ENCODE measurements at places on chromosomes 16 and 17.

- no peak for DNase-seq
Observed at GRCh38 chr17:5238333-5238732, 3.7 kb upstream of the SCIMP start.

DNA sequence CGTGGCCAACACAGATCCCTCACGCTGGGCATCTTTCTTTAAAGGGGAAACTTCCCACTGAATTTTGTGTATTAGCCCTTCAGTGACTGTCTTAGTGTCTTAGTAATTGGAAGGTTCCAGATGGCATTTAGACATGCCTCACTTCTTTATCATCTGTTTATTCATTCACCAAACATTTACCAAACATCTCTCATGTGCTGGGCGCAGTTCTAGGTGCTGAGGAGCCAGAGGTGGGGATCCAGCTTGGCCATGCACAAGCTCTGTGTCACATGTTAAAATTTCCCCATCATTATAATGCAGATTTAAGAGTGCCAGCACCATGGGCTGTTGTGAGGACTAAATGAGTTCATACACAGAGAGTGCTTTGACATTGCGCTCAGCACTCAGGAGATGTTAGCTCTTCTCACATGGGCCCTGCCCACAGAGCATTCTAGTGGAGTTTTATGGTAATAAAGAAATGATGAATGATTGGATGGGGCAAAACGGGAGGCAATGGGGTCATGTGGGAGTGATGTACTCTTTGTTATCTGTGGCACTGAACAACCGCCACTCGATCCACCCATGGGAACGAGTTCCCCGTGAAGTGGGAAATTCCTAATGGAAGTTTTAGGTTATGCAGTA, 119.7 kb downstream of the SNX29 start:
- no peak for DNase-seq

- peak; percentile 12 for DNase-seq
Observed at GRCh38 chr17:72116661-72117521, 3.9 kb upstream of the SOX9 start.

DNA sequence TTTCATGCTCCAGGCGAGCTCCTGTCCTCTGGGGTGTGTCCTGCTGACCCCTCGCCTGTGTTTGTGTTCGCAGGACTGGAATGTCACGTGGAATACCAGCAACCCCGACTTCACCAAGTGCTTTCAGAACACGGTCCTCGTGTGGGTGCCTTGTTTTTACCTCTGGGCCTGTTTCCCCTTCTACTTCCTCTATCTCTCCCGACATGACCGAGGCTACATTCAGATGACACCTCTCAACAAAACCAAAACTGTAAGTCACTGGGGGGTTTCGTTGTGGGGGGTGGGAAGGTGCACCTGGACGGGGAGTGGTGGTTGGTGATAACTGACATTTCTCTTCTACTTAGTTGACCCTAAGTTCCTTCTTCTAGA, 58.3 kb downstream of the ABCC1 start:
- no peak for DNase-seq

DNA sequence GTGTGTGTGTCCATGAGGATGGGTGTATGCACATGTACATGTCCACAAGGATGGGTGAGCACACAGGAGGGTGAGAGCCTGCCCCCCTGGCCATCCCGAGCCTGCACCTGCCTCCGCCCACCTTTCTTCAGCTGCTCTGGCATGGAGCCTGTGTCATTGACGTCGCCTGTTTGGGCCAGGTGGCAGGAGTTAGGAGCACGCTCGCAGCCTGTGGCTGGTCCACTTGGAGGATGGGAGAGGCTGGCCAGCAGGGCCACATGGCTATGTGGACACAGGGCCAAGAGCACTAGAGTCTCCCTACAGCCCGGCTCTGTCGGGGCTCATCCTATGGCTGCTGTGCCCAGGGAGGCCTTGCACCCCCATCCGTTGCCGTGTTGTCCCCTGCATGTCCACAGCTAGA, 21.4 kb downstream of the BAHCC1 start:
- DNase-seq = no peak

GRCh38 chr16:4087099-4087885, 28.9 kb downstream of the ADCY9 start:
- no peak for DNase-seq

- no peak for DNase-seq
Observed at GRCh38 chr17:80970762-80971703, 20.6 kb upstream of the CHMP6 start.

DNA sequence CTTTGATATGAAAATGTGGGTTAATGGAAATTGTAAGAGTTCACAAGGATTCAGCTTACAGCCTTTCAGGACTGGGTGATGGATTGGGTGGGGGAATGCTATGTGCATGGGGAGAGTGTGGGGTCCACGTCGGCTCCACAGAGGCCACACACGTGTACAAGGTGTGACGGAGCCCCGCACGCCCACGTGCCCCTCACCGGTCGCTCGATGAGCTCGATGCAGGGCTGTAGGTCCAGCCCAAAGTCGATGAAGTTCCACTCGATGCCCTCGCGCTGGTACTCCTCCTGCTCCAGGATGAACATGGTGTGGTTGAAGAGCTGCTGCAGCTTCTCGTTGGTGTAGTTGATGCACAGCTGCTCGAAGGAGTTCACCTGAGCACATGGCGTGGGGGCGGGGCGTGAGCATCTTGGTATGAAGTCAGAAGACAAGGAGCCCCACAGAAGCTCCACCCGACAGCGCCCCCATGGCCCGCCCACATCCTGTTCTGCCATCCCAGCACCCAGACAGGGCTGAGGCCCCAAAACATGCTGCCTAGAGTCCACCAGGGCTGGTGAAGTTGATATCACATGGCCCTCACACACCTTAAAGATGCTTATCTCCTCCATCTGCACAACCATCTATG, 99.1 kb downstream of the MYH11 start:
- DNase-seq = peak; percentile 24

- no peak for DNase-seq
Observed at GRCh38 chr17:74251569-74251968, 22.5 kb upstream of the DNAI2 start.

GRCh38 chr16:13909872-13910303, 10.1 kb upstream of the ERCC4 start:
- DNase-seq = no peak

DNA sequence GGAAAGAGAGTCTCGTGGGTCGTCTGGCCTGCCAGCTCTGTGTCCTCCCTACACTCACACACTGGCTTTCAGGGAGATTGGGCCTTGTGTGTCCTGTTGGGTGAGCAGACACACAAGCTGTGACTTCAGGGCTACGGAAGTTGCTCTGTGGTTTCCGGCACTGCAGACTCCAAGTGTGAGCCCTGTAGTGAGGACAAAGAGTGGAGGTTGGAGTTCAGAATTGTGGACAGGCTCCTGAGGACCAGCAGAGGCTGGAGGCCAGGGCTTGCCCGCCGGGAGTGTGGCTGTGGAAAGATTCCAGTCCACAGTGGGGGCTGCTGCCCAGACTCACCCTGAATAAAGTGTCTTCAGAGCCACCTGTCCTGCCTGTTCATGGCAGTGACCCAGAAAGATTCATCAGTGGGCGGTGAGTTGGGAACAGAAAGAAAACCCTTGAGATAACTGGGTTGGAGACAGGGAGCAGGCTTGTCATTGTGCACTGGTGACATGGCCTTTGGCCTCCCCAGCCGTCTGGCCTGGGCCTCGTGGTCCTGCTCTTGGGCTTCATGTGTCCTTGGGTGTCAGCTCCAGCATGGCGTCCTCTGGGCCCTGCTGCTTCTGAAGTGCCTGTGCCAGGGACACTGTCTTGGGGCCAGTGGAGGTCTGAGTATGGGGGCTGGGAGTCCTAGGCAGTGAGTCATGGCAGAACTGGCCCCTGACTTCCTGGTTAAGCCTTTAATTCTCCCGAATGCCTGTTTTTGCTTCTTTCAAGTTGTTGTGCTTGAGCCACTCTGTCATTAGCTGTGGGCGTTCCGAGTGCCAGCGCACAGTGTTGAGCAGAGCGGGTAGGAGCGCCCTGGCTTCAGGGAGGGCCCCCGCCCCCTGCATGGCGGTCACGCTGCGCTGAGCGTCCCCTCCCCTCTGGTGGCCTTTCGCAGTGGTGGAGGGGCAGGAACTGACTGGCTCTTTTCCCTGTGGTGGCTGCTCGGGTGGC, 19.9 kb upstream of the ZNF750 start:
- DNase-seq = no peak

DNA sequence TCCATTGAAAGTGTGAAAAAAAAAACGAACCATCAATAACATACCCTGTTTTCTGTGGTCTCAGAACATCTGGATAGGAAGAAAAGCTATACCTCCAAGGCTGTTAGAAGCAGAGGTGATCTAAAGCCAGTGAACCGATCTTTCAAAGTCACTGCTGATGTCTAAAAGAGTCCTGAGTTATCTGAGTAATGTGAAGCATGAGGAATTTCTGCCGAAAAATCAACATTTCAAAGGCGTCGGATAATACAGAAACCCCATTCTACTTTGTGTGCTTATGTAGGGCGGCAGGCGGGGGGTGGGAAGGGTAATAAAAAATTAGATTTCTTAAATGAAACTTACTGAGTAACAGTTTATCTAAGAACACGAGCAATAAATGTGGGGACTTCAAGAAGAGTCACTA, 3.9 kb downstream of the XYLT1 start:
- DNase-seq = no peak

GRCh38 chr16:46885960-46886763, 2.0 kb downstream of the GPT2 start:
- DNase-seq = no peak

GRCh38 chr17:40854175-40854814, 12.7 kb downstream of the KRT12 start:
- no peak for DNase-seq

GRCh38 chr17:75652934-75653549, 13.9 kb downstream of the RECQL5 start:
- DNase-seq = peak; percentile 76

- DNase-seq = no peak
Observed at GRCh38 chr16:84081446-84081989, 35.2 kb downstream of the MBTPS1 start.

DNA sequence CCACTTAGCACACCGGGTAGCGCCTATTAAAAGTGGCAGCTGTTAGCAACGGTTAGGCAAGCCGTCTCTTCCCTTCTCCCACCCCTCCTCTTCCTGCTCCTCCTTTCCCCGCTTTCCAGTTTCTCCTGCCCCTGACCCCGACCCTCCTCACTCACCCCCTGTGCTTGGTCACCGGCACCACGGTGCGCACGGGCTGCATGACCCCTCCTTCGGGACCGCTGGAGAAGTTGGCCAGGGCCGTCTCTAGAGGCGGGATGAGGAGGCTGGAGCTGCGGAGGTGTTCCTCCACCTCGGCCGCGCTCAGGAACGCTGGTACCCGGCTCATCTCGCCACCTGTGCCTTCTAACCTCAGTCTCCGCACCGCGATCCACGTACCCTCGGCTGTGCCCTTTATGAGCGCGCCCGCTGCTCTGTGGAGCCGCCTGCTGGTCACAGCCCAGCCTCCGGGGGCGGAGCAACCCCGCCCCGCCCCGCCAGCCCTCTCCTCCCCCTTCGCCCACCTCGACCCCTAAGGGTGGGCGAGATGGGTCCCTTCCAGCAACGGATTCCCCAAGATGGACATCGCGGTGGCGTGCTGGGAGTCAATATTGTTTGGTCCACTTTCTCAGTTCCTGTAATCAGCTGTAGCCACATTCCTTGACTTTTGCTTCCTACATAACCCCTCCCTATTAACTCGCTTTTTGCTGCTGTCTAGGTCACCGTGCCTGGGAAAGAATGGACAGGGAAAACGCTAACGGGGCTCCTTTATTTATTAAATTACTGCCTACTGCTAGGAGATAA, at the start of gene CRYM:
TSS of gene CRYM (minus strand) at position 364 of the 780 bp plus-strand sequence. CDS start at position 325, 39 bp downstream.
- DNase-seq = peak; percentile 82

- DNase-seq = peak; percentile 80
Observed at GRCh38 chr16:68236137-68236825, 354 bp upstream of the ESRP2 start.

GRCh38 chr17:51692917-51693316, 432.6 kb downstream of the UTP18 start:
- no peak for DNase-seq

DNA sequence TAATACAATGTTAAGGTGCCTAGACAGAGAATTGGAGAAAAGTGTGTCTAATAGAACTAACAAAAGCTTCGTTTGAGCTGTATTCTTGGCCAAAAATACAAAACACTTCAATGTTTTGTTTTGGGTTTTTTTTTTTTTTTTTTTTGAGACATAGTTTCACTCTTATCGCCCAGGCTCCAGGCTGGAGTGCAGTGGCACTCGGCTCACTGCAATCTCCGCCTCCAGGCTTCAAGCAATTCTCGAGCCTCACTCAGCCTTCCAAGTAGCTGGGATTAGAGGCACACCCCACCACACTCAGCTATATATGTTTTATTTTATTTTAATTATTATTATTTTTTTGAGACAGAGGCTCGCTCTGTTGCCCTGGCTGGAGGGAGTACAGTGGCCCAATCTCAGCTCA, 38.3 kb upstream of the CARMIL2 start:
- DNase-seq = no peak

DNA sequence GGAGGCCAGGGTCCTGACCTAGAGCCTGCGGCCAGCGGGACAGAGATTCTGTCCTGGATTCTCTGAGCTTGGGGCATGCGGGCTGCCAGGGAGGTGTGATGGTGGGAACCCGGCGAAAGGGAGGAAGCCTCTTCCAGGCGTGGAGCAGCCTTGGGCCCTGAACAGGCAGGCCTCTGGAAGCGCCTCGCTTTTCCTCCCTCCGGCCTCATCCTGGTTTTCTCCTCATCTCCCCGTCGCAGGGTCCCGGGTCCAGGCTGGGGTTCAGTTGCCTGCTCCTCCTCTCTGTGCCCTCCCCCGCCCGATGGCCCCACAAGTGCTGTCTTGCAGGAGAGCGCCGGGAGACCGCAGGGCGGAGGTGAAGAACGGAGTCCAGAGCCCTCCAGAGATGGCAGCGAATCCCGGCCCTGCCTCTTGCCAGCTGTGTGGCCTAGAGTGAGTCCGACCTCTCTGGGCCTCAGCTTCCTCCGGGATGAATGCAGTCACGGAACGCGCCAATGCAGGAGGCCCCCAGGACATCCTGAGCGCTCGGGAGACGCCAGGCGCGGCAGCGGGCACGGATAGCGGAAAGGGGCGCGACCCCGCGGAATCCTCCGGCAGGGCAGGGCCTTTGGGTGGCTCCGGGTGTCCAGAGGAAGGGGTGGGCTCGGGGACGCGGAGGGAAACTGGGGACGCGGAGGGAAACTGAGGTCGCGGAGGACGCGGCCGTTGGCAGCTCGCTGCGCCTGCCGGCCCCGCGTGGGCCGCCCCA, 553 bp upstream of the RAB11FIP4 start:
- DNase-seq = peak; percentile 41

GRCh38 chr16:53084141-53084541, 29.4 kb downstream of the CHD9 start:
- no peak for DNase-seq

- DNase-seq = peak; percentile 99
Observed at GRCh38 chr17:28576758-28577465, at the start of gene ALDOC. Gene ALDOC, minus strand, starts transcription at chr17:28576895. Its CDS starts 1,363 bp downstream, at chr17:28575532.

- peak; percentile 21 for DNase-seq
Observed at GRCh38 chr17:4161192-4161966, 18.4 kb downstream of the CYB5D2 start.

GRCh38 chr17:72354071-72354470, 233.3 kb downstream of the SOX9 start:
- DNase-seq = no peak

GRCh38 chr17:64028874-64029464, 8.5 kb upstream of the ICAM2 start:
- peak; percentile 72 for DNase-seq
